Hepatic stellate cell (primary cell): ENCODE measurements at places on chromosomes 7 and 10.

- DNase-seq: no peak
These were observed 413 bp downstream of the BUD31 start for GRCh38 chr7:99409192-99409572.

GRCh38 chr7:151876899-151877777, at the start of gene PRKAG2:
PRKAG2 (minus strand) TSS chr7:151877115; CDS start chr7:151876620, 495 bp downstream.
- peak; percentile 38 for DNase-seq

GRCh38 chr10:86345859-86346798, 20.5 kb downstream of the GRID1 start:
- DNase-seq: peak; percentile 39

DNA sequence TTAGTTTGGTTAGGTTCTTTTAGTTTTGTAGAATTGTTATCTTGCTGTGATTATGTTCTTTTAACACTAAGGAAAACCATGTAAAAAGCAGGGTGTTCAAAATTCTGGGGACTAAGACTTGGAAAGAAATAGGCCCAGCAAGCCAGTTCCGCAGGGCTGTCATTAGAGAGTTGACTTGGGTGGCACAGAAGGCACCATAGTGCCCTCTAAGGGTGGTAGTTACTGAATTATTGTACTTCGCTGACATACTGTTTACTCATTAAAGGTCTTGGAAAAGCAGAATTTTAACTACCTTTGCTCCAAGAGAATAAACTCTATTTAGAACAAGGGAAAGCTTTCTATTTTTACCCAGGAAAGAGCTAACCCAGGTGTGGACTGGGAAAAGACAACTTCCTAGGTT, 86.5 kb downstream of the OTUD1 start:
- DNase-seq: peak; percentile 7

- no peak for DNase-seq
These were observed 177.9 kb downstream of the PLXNA4 start for GRCh38 chr7:132398253-132398925.

DNA sequence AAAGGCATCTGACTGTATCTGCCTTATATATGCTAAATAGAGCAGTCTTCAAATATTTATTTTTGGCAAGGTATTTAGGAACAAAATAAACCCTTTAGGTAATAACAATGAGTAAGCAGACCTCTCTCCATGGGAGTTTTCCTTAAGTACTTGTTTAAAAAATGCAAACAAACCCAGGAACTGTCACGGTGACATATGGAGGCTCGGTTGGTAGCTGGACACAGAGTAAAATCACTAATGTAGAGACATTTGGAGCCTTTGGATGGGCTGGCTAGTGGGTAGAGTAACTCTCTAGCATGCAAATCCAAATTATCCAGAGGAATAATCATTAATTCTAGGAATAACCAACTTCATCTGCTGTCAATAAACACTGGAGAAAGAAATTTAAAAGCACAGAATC, 71.6 kb upstream of the LAMB4 start:
- DNase-seq: no peak

DNA sequence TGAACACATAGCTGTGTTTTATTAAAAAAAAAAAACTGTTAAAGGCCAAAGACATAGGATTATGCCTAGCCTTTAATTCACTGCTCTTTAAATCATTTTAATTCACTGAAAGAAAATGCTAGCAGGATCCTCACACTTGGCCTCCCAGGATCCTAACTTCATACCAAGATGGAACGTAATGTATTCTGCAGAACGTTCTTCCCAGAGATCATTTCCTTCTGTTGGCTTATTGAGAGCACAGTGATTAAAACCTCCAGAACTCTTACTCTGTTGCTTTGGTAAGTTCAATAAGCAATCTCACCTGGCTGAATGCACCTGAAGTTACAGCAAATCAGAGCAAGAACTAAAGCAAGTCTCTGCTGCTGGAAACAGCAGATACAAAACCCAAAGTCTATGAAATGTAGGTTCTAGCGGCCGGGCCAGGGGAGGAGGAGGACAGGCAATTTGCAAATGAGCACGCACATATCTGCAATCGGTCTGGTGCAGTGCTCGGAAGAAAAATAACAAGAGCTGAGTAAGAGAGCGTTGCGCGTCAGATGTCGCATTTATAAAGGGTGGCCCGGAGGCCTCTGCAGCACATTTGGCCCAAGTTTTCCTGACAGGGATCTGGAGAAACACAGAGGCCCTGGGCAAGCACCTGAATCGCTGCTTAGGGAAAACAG, 193.9 kb downstream of the FAM107B start:
- DNase-seq: no peak

DNA sequence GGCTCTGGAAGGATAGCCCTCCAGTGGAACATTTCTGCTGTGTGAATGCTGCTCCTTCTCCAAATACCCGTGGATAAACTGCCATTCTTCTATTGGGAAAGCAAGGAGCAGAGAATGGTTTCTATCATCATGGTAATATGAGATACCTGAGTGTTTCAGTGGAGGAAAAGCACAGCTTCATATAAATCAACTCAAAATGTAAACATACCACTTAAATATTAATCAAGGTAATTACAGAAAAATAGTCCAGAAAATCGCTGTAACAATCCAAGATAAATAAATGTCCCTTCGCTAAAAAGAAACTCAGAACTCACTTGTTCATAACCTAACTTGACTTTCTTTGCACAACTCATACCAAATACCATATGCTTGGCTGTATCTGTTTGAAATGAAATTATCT, 635.8 kb downstream of the PARD3 start:
- no peak for DNase-seq

DNA sequence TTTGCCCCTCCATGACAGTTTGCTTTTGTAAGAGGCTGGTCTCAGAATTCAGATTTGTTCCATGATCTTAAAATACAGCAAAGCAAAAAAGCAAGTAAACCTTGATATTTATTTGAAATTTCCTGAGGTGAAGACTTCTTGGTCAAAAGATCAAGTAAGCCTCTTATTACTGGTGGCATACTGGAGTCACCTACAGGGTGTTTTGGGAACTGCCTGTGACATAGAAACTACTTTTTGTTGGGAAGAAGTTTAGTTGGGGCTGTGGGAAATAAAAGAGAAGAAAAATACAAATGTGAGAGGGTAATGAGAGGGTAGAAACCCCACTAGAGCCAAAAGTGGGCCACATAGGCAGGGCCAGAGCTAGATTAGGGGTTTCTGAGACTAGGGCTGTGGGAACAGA, 217.9 kb downstream of the OTUD1 start:
- DNase-seq: no peak

GRCh38 chr10:77264107-77264506, 373.5 kb downstream of the KCNMA1 start:
- no peak for DNase-seq

- DNase-seq: no peak
These were observed 50.0 kb upstream of the ANK3 start for GRCh38 chr10:60439641-60440040.

DNA sequence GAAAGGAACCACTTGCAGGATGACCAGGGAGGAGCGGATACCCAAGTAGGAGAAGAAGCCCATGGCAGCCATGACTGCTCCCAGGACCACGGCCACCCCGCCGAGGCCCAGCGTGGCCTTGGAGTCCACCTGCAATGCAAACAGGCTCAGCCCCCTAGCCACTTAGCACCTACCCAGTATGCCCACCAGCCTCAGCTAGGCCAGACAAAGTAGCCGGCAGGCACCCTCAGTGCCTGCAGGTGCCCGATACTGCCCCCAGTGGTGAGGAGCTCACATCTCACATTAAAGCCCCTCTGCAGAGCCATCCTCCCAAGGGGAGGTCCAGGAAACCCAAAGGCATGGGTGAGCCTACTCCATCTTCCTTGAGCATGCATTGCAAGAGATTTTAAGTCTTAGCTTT, 6.6 kb downstream of the NPC1L1 start:
- DNase-seq: peak; percentile 70

DNA sequence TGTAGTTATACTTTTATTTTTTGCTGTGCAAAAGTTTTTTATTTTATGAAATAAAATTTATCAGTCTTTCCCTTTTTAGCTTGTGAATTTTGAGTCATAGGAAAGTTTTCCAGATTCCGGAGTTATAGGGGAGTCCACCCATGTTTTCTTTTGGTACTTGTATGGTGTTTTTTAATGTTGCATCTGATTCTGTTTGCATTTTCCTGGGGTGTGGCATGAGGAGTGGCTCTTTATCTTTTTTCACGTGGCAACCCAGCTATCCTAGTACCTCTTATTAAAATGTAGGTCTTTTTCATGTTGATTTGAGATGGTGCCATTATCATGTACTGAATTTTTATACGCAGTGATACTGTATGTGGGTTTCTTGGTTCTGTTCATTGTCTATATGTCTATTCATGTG, 19.7 kb downstream of the EXOC6 start:
- no peak for DNase-seq

DNA sequence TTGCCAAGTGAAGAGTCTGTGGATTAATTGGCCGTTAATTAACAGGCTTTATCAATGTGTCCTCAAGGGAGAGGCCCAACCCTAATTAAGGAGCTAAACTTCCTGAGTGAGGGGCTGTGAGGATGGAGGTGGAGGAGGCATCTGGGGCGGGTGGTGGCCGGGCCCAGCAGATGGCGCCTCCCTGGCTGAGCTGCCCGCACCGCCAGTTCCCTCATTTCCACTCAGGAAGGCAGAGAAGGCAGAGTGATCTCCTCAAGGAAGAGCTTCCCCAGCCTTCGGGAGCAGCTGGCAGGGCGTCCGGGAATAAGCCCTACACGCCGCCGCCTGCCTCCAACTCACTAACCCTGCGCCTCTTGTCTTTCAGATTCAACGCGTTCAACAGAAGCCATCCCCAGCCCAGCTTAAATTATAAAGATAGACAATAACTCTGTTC, 112.2 kb downstream of the CYTH3 start:
- peak; percentile 92 for DNase-seq

DNA sequence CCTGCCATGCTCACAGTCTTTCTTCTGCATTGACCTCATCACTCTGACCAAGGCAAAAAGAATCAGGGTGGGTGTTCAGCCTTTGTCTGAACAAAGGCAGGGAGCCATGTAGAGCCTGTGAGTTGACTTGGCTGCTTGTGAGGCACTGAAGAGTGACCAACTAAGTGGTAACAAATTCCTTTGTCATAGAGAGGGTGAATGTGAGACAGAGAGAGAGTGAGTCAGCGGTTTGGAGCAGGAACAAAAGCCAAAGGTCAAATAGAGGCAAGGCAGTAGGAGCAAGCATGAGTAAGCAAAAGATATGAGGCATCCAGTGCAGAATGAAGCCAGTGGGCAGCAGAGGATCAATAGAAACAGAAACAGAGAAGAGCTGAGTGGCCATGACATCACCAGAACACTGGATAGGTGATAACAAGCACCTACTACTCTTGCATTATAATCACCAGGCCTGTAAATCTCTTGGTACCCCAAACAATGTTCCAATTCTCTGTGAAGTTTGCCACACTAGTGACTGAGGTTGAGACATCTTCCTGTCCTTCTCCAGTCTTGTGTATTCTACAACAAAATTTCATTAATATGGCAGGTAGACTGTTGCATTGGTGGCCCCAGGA, 116.2 kb upstream of the LAMB4 start:
- peak; percentile 52 for DNase-seq

DNA sequence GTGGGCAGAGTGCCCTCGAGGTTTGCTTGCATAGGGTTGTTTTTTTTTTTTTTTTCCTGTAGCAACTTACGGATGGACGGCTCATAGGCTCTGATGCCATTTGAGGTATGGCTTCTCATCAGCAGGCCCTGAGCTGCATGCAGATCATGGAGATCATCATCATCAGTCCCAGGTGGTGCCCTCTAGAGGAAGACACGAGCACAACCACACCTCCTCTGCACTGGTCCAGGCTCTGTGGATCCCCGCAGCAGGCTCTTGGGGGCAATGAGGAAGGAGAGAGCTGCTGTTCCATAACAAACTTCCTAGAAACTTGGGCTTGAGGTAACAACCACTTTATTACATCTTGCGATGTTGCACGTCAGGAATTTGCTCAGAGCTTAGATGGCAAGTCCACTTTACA, 132.7 kb upstream of the CXCL12 start:
- DNase-seq: no peak

GRCh38 chr7:134639683-134640279, 6.9 kb upstream of the BPGM start:
- no peak for DNase-seq

GRCh38 chr7:134212576-134213546, 85.7 kb downstream of the LRGUK start:
- DNase-seq: peak; percentile 15

DNA sequence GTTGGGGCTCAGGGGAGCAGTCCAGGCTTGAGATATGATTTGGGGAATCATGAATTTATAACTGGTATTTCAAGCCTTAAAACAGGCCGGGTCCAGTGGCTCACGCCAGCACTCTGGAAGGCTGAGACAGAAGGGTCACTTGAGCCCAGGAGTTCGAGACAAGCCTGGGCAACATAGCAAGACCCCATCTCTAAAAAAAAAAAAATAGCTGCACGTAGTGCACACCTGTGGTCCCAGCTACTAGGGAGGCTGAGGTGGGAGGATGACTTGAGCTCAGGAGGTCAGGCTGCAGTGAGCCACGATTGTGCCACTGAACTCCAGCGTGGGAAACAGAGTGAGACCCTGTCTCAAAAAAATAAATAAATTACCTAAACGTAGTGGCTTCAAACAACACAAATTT, 81.7 kb upstream of the GTF2I start:
- no peak for DNase-seq

- DNase-seq: no peak
These were observed 10.7 kb downstream of the EMX2 start for GRCh38 chr10:117553142-117553814.

GRCh38 chr10:126422567-126422966, 34.3 kb upstream of the ADAM12 start:
- no peak for DNase-seq

DNA sequence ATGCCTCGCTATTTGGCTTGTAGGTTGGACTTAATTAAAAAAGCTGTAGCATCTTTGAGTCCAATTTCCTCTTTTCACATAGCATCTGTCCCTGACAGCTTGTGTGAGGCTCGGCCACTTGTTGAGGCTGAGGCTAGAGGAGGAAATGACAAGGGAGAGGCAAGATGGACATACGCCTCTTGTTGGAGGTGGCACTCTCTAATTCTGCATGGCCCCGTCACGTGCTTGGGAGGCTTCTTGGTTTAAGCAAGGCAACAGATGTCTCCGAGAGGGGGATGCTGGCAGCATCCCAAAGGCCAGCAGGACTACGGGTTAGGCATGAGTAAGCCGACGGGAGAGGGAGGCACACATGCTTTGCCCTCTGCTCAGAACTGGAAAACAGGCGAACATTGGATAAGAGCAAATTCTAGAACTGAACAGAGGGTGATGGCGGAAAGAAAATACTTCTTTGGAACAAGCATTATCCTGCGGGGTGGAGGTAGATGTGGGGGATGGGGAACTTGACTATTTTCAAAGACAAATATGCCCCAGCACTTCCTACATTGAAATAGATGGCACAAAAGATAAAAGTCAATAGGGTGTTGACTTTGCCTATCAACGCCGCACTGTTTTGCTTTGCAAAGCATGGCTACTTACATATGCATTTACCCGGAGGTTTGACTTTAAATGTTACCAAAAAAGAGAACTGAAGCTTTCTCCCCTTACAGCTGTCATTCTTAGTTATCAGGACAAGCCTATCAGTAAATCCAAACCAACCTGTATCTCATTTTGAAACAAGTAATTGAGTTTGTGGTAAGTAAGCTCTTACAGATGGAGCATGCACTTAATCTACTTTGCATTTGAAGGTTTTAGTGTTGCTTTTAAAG, 94.8 kb downstream of the CHN2 start:
- DNase-seq: no peak
